Activated CD8-positive, alpha-beta T cell treated with anti-CD3 and anti-CD28 coated beads for 36 hours (primary cell): ENCODE measurements at places on chromosomes 11 and 22.

DNA sequence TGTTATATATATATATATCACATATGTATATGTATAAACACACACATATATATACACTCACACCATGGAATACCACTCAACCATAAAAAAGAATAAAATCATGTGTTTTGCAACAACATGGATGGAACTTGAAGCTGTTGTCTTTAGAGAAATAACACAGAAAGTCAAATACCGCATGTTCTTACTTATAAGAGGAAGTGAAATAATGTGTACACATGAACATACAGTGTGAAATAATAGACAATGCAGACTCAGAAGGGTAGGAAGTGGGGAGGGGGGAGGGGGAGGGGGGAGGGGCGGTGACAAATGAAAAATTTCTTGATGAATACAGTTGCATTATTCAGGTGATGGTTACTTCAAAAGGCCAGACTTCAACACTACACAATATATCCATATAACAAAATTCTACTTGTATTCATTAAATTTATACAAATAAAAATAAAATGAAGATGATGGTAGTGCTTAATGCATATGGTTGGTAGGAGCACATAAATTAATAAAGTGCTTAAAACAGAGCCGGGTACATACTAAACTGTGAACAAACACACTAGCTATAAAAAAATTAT, 5.8 kb upstream of the OR5B2 start:
- DNase-seq = no peak

- DNase-seq = no peak
These were observed 1.1 kb downstream of the IGLL5 start for GRCh38 chr22:22888571-22889353.

DNA sequence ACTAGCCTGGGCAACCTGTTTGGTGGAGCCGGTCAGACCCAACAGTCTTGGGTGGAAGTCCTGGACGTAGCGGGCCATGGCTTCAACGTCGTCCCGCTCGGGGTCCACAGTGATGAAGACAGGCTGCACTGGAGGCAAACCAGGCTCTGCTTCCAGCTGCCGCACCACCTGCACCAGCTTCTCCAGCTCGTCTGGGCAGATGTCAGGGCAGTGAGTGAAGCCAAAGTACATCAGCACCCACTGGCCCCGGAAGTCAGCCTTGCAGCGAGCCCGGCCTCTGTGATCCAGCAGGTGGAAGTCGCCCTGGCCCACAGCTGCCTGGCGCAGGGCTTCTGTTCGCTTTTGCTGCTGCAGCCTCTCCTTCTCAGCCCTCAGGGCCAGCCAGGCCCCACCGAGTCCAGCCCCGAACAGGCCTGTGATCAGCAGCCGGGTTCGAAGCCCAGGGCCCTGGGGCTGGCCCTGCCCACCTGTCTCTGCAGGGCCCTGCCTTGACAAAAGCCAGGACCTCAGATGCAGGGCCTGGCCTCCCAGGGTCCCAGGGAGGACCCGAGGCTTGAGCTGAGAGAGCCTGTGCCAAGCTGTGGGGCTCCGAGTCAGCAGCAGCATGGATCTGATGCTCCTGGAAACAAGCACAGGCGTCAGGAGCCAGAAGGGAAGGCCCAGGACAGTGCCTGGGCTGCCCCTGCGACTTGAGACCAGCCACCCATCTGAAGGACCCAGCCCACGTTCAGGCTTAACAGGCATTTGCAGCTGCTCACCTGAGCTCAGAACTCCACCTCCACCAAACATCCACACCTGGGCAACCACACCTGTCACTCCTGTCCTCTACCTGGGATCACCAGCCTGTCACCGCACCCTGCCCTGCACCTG, 1.4 kb downstream of the SCO2 start:
- DNase-seq = no peak

- DNase-seq = no peak
These were observed 10.6 kb upstream of the CDC42EP1 start for GRCh38 chr22:37549704-37550059.

DNA sequence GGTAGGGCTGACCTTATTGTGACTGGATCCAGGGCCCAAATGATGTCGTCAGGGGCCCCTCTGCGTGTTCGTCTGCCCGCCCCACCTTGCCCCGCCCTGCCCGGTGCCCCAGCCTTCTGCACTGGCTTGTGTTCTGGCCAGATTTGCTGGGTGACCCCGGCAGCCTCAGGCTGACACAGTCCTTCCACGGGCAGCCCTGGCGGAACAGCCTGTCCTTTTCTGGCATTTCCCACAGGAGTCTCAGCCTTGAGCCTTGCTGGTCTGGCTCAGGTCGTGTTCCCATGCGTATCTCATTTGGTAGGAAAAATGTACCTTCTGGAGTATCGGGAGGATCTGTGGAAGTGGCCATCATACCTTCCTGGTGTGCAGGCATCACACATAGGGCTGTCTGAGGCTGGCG, 31.0 kb downstream of the IGHMBP2 start:
- DNase-seq = no peak

DNA sequence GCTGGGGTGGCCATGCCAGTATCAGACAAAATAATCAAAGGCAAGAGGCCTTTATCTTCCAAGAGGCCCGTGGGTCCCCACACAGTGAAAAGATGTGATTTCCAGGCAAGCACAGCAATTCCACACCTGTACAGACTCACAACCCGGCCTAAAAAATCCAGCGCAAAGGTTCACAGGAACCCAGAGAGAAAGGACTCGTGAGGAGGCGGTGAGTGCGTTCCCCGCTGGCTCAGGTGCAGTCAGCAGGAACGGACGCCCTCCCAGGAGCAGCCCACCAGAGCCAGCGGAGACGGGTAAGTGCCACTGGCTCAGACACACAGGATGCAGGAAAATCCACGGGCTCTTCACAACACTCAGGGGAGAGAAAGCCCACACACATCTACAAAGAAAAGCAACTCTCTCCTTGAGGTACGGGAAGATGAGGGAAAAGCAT, 4.4 kb downstream of the TOLLIP start:
- DNase-seq = no peak

- DNase-seq = peak; percentile 25
These were observed 1.4 kb downstream of the RIN1 start for GRCh38 chr11:66334605-66335442.

- DNase-seq = peak; percentile 78
These were observed 33.4 kb downstream of the GDPD5 start for GRCh38 chr11:75492181-75492820.

- peak; percentile 65 for DNase-seq
These were observed at the start of gene SLC15A3 for GRCh38 chr11:60951904-60952741. Gene SLC15A3, minus strand, starts transcription at chr11:60952176. Its CDS starts 625 bp downstream, at chr11:60951551.

GRCh38 chr11:111974446-111974845, 37.3 kb downstream of the DIXDC1 start:
- DNase-seq = no peak

DNA sequence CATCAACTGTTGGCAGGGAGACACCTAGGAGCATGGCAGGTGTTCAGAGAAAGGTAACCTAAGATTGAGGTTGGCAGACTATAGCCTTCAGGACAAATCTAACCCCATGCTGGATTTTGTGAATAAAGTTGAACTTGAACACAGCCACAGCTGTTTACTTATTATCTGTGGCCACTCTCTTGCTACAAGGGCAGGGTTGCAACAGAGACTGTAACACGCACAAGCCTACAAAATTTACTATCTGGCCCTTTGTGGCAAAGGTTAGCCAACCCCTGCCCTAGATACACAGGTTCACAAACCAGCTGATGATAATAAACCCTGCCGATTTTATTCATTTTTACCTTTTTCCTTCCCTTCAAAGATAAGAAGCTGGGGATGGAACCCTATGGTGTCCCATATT, 2.5 kb downstream of the THYN1 start:
- no peak for DNase-seq

- DNase-seq = no peak
These were observed 104.8 kb downstream of the C11orf58 start for GRCh38 chr11:16843294-16843693.

- DNase-seq = no peak
These were observed 11.7 kb downstream of the LIMK2 start for GRCh38 chr22:31223786-31224191.

DNA sequence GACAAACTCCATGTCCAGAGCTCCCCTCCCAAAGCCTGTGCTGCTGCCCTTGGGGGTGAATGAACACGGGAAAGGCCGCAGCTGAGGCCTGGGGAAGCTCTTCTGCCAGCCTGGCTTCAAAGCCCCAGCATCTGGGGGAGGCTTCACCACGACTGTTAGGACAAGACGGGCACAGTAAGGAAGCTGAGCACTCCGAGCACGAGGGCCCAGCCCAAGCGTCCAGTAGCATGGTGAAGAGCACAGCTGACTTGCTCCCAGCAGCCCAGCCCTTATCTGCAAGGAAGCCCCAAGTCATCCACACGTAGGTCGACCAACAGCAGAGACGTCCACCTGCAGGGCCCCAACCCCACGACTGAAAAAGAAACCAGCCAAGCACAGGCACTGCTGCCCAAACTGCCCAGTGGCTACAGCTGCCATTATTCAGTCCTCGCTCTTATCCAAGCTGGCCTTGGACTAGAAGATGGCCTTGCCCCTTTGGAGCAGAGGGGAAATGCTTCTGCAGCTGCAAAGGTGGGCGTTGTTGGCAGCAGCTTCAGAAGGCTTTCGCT, 62.5 kb downstream of the SHANK2 start:
- no peak for DNase-seq

DNA sequence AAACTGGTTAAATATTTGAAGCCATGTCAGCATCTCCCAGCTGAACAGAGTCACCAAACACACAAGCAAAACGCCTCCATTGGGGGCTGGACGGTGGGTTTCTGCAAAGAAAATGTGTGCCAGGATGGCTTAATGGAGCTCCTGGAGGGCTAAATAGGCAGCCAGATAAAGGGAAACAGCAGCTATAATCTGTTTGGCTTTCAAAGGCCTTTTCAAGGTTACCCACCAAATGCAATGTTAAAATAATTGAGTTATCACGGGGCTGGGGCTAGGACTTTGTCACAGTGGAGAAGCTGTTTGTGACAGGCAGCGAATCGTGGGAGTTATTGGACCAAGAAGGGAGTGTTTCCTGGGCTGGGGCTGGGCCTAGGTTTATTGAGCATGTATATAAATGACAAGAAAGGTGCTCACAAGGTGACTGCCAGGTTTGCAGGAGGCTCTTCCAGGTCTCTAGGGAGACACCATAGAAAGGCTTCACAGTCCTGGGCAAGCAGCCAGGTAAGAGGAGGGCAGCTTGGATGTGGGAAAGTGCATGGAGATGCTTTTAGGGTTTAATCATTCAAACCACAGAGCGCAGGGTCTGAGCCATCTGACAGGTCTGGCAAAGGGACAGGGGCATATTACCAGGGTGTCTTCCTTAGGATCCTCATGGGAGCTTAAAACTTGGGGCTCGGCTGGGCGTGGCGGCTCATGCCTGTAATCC, 28.3 kb downstream of the GRIK4 start:
- no peak for DNase-seq

GRCh38 chr11:116963813-116964212, 126.4 kb upstream of the APOA1 start:
- DNase-seq = no peak

- no peak for DNase-seq
These were observed 26.6 kb upstream of the CRTAM start for GRCh38 chr11:122811721-122812120.

- DNase-seq = no peak
These were observed 5.0 kb upstream of the MUC6 start for GRCh38 chr11:1041471-1041870.

DNA sequence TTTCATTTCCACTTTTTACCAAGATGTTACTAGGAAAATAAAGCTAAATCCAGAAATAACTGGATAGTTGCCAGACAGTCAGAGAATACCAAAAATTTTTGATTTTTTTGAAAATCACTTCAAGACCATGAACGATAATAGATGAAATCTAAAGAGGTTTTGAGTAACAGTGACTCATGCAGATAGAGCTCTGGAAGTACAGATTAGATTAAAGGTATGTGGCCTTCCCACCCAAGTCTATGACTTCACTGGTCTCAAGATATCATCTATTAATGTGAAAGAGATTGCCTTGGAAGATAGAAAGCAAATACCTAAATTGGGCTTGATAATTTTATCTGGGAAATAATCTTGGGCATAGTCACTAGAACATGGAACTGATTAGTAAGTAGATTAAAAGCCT, 415.9 kb downstream of the METTL15 start:
- DNase-seq = no peak

- DNase-seq = no peak
These were observed 8.8 kb upstream of the WT1 start for GRCh38 chr11:32444186-32444585.

DNA sequence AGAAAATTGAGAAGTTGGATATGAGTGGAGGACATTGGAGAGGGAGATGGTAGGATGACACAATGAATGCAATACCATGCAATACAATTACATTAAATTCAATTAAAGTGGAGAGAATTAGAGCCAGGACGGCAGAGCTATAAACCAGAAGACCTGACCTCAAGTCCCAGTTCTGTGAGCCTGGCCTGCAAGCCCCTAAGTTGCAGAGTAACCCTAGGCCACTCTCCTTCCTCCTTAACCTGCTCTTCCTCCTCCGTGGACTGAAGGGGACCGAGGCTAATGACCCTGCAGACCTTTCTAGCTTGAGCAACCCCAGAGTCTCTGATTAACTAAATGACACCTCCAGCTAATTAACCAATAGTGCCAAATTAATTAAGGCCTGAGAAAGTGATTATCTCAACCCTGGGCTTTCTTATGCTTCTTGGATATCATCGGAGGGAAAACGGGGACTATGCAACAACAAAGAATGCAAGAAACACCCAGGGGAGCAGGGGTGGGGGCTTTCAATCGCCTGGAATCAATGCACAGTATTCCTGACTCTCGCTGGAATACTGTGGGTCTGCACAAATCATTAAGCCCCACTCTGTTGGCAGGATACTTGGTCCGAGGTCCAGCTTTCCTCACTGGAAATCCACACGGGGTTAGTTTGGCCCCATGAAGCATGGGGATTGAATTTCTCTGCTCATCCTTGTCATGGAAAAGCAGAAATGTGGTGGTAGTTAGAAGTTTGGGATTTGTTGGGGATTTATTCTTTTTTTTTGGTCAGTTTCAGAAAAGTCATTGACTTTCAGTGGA, 548.3 kb downstream of the MN1 start:
- DNase-seq = no peak

DNA sequence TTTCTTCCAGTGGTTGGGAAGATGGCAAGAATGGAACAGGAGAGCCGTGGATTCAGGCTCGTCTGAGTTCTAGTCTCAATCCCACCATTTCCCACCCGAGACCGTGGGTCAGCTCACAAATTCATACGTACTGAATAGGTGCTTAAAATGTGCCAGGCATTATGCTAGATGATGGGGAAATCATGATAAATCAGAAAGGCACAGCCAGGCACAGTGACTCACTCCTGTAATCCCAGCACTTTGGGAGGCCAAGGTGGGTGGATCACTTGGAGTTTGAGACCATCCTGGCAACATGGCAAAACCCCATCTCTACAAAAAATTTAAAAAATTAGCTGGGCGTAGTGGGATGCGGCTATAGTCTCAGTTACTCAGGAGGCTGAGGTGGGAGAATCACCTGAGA, 7.1 kb downstream of the TRIOBP start:
- DNase-seq = no peak

GRCh38 chr11:94793822-94794221, 25.7 kb downstream of the AMOTL1 start:
- no peak for DNase-seq

DNA sequence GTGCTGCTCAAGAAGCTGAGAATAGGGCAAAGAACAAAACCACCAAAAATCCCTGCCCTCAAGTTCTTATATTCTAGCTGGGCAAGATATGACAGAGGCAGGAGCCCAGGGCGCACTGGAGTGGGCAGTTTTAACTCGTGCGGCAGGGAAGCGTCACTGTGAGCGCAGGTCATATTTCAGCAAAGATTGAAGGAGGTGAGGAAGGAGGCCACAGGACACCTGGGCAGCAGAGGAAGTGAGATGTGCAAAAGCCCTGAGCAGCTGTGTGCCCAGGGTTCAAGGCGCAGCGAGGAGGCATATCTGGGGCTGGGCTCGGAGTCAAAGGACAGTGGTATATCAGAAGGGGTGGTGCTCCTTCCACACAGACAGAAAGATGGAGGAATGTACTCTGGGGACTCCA, 13.5 kb downstream of the KCNC1 start:
- no peak for DNase-seq

- no peak for DNase-seq
These were observed 15.2 kb downstream of the UFD1 start for GRCh38 chr22:19463491-19464469.
